ENCODE measurements at places on chromosomes 7 and 10.
A peak's percentile ranks its signal among the peaks of the same experiment; 100 is the strongest.

DNA sequence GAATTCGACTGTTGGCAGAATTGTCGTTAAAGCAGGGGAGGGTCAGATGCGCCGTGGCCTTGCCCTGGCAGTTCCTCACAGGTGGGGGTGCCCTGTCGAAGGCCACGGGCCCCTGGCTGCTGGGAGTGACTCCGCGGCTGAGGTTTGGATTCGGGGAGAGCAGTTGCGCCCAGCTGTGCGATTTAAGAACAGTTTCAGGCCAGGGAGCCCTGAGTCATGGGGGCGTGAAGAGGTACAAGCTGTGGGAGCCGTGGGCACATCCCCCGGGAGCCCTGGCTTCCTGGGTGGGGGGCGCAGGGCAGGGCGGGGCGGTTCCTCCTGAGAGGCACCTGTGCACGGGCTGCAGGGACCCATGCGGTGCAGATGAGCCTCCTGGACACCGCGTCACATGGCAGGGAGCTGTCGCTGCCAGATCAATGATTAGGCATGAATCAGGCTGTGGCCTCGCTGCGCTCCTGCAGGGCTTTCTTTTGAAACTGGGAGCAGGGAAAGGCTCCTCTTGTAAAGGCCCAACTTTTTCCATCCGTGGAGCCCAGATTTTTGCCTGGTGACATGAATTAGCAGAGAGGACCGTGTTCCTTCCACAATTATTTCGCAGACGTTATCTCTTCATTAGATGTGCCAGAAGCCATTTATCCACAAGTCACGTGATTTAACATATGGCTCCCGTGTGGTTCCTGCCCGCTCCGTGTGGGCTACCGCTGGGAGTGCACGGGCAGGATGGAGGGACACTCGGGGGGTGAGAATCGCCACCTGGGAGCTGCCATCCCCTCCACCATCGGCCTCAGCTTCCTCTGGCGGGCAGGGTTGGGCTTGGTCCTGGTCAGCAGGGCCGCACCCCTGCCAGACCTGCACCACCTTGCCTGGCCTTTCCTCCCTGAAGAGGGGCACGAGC is 918 bp downstream of the PWWP2B start:
- DNase-seq = peak; percentile 67

GRCh38 chr7:37371755-37372154 is 76.9 kb downstream of the ELMO1 start:
- DNase-seq = no peak

DNA sequence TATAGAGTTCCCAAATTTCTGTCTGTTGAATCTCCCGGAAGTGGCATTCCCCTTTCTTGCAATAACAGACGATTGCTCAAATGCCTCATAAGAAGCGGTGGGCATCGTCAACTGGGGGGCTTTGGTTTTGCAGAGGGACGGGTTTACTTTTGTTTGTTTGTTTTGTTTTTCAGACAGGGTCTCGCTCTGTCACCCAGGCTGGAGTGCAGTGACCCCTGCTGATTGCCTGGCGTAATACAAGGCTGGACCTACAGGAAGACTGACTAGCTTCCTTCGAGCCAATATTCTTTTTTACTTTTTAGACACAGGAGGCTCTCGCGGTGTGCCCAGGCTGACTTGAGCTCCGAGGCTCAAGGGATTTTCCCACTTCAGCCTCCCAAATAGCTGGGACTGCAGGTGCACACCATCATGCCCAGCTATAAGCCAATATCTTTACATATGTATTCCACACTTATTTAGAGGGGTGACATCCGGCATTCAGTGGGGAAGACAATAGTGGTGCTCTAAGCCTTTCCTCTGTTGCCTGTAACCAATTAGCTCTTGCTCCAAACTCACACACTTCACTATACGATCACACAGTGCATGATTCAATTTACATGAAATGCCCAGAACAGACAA is 58.1 kb downstream of the FHIP2A start:
- peak; percentile 49 for DNase-seq

- DNase-seq = no peak
Measured at GRCh38 chr7:87704590-87704989, 76.4 kb downstream of the RUNDC3B start.

DNA sequence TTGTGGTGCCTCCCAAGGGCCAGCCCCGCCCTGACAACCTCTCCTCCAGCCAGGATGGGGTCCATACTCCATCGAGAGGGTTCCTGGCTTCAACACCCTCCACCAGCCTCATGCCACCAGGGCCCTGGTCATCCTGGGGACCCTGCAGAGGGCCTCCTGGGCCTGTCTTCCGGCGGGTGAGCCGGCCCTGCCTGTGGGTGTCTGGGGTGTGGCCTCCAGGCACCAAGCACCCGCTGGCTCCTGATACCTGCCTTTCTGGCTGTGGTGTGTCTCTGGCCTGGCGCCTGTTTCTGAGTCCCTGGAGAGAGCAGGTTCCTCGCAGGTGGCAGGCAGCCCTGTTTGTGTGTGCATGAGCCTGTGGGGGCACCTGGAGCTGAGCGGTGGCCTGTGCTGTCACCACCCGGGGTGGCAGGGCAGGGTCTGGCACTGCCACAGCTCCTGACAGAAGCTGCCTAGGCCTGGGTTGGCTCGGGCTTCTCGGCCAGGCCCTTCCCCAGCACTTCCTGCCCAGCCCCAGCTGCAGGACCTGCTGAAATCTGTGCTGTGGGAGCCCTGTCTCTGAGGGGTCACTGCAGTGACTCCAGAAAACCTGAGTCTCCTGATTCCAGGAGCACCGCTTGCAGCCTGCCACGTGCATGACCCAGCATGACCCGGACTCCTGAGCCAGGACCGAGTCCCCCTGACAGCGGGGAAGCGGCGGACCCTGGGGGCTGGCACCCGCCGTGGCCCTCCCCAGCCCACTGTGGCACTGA is 18.4 kb downstream of the ADAM8 start:
- no peak for DNase-seq
